ENCODE measurements at places on chromosomes 11 and 22.

DNA sequence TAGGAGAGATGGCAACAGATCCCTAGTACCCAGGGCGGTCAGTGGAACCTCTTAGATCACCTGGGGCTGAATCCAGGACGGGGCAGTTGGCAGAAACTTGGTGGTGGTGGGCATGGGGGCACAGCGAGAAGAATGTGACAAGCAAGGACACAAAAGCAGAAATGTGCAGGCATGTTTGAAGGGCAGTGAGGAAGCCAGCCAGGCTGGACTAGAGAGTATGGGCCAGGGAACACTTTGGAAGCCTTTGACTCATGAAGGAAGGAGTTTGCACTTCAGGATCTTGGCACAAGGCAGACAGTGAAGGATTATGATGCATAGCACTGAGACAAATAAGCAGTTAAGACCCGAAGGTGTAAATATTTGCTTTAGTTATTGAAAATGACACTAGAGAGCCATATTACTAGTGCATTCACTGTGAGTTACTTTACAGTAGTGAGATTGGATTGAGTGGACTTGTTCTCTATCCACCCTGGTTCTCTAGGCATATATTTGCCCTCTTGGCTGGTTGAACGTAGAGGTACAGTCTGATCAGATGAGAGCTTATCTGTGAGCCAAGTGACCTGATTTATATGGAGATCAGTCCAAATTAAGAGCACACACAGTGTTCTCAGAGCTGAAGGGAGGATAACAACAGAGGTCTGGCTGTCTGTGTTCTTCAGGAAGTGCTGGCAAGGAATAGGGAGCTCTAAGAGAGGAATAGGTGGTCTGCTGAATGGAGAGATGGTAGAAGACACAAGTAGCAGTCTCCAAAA, 210.4 kb downstream of the SNX19 start:
- DNase-seq, result no peak

DNA sequence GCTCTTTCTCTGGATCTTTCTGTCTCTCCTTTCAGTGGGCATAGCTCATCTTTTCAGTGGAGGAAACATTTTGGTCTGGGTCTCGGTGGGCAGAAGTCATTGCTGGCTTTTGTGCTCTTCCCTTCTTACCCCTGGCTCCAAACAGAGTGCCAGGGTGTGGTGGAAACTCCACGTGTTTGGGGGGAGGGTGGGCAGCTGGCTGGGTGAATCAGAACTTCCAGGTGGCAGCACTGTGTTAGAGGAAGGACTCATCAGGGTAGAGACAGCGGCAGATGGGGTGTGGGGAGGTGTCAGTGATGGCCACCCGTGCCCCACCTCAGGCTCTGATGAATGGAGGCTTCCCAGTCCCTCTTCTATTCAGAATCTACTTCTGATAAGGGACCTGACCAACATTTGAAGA, 114.0 kb downstream of the GRIK4 start:
- DNase-seq, result no peak

DNA sequence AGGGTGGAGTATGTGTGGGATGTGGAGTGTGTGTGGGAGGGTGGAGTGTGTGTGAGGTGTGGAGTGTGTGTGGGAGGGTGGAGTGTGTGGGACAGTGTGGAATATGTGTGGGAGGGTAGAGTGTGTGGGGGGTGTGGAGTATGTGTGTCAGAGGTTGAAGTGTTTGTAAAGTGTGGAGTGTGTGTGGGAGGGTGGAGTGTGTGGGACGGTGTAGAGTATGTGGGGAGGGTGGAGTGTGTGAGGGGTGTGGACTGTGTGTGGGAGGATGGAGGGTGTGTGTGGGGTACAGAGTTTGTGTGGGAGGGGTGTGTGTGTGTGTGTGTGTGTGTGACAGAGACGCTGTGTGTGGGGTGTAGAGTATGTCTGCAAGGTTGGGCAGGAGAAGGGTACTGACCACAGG, 355.5 kb downstream of the CADM1 start:
- DNase-seq, result no peak

DNA sequence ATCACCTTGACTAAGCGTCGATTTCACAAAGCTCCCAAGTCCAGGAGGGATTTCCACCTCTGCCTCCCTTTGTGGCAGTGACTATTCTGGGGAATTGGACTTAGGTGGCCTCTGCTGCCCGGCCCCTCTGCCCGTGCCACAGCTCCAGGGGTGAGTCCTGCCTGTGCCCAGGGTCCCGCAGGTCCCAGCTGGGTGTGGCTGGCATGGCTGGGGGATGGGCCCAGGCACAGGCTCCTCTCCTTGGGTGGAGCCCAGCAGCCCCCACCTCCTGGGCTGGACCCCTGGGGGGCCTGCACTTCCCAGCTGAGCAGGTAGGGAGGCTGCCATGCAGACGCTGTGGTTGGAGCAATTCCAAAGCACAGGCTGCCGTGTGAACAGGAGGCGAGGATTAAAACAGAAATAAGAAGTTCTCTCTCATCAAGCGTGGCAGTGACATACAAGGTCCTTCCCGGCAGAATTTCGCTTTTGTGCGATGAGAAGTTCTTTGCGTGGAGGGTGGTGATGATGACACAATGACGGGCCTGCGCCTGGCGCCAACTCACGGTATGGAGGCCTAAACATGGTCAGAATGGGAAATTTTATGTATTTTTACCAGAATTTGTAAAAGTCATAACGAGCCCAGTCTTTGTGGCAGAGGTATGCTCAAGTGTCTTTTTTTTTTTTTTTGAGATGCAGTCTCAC, 107.3 kb downstream of the BRD1 start:
- no peak for DNase-seq

GRCh38 chr11:57358543-57358961, 20.4 kb downstream of the P2RX3 start:
- peak; percentile 84 for DNase-seq

- no peak for DNase-seq
Measured at GRCh38 chr11:84855508-84856245, 771.5 kb downstream of the DLG2 start.

- no peak for DNase-seq
Measured at GRCh38 chr11:102620818-102621561, 4.1 kb downstream of the MMP20 start.

- no peak for DNase-seq
Measured at GRCh38 chr11:8988329-8989234, 15.2 kb downstream of the NRIP3 start.

- DNase-seq, result no peak
Measured at GRCh38 chr11:118186346-118187107, 10.1 kb upstream of the SCN2B start.

DNA sequence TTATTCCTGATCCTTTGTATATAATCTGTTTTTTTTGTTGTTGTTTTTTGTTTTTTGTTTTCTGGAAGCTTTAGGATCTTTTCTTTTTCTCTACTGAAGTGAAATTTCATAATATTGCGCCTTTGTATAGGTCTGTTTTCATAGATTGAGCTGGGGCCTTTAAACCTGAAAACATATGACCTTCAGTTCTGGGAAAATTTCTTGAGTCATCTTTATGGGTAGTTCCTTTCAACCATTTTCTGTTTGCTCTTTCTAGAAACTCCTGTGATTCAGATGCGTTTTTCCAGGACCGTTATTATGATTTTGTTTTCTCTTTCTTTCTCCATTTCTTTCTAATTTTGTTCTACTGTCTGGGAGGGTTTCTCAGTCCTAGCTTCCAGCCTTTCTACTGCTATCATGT, 43.7 kb downstream of the BSX start:
- no peak for DNase-seq

GRCh38 chr11:66882561-66883015, 25.7 kb downstream of the LRFN4 start:
- DNase-seq, result no peak

DNA sequence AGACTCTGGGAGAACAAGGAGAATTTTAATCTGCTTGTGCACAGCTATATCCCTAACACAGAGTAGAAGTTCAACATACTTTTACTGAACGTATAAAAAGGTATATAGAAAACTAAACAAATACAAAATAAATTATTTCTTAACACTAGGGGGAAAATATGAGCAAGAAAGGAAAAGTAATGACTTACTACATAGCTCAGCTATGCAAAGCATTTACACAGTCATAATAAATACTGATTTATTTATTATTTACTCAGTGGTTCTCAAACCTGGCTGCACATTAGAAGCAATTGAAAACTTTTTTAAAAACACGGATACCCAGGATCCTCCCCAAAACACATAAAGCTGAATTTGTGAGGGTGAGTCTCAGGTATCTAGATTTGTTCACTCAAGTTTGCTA, 182.5 kb downstream of the TTC28 start:
- DNase-seq, result no peak

DNA sequence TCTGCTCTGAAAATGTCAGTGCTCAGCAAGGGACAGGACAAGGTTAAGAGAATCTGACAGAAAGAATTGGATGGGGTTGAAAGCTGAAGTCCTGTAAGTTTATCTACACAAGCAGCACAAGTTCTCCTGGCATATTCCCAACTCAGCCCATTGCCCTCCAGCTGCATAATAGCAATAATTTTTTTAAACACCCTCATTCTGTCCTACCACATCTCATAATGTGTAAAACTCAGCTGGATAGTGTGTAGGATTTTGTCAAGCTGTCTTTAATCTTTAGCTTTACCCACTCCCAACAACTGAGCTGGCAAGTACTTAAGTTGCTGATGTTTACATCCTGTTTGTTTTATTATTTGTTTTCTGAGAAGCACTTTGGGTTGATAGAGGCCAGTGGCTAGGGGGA, 158.9 kb downstream of the CADM1 start:
- no peak for DNase-seq

- no peak for DNase-seq
Measured at GRCh38 chr11:127902382-127902781, 685.0 kb downstream of the ETS1 start.

DNA sequence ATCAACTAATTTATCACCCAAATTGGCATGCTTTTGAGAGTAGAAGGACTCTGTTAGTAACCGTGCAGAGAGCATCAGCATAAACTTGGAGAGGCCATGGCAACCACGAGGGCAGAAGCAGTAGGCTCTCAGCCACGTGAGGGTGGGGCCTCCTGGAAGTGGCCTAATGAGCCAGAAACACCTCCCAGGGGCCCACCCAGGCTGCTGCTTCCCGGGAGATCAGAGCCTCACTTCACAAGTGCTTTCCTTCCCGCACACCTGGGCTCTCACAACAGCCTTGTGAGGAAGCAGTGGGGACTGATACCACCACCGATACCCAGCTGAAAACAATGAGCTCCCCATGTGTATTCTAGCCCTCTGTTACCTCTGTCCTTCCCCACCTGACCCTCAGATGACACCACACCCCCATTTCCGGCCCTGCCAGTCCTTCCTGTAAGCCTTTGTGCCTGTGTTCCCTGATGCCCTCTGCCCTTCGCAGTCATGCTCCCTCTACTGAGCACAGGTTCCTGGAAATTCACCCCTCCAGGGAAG, 17.0 kb downstream of the TRIM29 start:
- no peak for DNase-seq

GRCh38 chr11:66543263-66544107, 2.4 kb downstream of the ZDHHC24 start:
- no peak for DNase-seq

DNA sequence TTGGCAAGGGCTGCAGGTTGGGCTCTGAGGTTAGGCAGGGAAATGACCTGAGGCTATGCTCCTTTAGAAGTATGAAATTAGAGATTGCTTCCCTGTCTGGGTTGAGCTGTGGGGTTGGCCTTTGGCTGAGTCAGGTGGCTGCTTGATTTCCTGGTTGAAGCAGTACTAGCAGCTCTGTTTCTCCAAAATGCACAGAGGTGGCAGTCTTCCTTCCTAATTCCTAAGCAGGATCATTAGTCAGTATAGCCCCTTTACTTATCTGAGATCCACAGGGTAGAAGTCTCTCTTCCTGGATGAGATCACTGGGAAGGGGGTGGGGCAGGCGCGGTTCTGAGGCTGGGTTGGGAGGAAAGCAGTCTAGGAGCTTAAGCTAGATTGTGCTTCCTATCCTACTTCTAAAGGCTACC, 1917.5 kb downstream of the LRRC4C start:
- no peak for DNase-seq

- no peak for DNase-seq
Measured at GRCh38 chr11:104881117-104881794, 17.0 kb downstream of the CASP12 start.

DNA sequence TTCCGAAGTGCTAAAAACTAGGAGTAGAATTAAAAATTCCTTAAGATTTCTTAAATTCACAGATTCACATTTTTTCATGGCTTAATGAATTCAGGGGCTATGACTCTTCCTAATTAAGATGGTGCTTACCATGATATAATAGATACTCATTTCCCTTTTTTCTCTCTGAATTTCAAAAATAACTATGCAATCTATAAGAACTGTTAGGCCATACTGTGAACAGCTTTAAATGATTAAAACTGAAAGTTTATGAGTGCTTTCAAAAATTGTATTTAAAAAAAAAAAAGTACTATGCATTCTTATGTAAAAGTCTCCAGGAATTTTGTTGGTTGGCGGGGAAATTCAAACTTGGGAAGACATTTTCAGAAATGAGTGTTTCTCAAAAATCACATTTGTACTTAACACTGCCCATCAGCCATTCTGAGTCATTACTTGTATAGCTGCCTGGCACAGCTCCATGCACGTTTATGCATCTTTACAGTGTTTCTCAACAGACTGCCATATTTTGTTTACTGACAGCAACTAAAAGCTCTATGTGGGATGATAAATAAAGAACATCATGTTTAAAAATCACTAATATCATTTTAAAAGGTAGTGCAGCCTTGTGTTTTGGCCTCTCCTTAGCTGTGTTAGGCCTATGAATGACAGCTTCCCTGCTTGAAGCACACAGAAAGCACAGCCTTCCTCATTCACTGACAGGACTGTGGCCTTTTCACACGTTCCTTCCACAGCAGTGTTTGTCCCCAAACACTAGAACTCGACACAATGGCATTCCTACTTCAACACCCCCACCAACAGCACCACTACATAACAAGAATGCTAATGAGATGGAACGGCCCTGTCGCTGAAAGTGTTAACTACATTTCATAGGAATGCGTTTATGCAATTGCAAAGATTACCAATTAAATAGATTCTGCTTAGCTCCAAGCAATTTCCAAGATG, 131.4 kb downstream of the DCDC1 start:
- DNase-seq, result peak; percentile 18

DNA sequence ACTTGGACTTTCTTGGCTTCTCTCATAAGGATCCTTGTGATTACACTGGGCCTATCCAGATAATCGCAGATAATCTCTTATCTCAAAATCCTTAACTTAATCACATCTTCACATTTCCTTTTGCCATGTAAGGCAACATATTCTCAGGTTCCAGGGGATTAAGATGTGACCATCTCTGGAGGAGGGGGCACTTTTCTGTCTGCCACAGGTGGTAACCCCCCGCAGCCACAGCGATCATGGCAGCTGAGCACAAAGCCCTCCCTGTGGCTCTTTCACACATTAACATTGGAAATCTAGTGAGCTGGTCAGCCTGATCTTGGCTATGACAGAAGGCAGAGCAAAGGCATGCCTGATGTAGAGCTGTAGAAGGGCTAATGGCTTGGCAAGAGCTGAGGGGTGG, 69.1 kb upstream of the CD82 start:
- DNase-seq, result no peak

GRCh38 chr11:72120930-72121329, 8.4 kb upstream of the ANAPC15 start:
- no peak for DNase-seq

GRCh38 chr11:132910011-132910760, 622.1 kb downstream of the OPCML start:
- no peak for DNase-seq

GRCh38 chr22:50015451-50016307, 3.1 kb upstream of the IL17REL start:
- no peak for DNase-seq

- DNase-seq, result no peak
Measured at GRCh38 chr22:39363751-39364515, 14.1 kb downstream of the SYNGR1 start.

Data from A549 (cell line).